ENCODE measurements at places on chromosomes 5 and 9.

DNA sequence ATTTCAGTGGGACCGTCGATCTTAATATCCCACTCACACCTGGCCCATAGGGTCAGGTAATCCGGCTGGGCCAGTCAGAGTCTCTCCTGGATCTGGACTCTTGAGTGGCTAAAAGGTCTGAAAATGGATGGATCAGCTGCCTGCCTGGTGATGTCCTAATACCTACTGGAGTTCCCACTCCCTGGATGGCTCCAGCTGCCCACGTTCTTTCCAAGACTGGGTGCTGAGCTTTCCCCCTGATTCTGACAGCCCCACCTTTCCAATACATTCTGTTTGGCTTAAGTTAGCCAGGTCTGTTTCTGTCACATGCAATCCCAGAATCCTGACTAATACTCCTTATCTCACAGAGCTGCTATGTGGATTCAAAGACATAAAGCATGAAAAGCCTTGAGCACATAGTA is 10.2 kb downstream of the SH3PXD2B start:
- DNase-seq, result no peak

GRCh38 chr5:154190595-154191304 is at the start of gene GALNT10:
GALNT10 (plus strand) TSS chr5:154190733; CDS start chr5:154190867, 134 bp downstream.
- no peak for DNase-seq

GRCh38 chr5:158470764-158471534 is 612.0 kb upstream of the CLINT1 start:
- DNase-seq, result no peak

- DNase-seq, result no peak
These were observed 504 bp upstream of the OTP start for GRCh38 chr5:77638763-77639671.

GRCh38 chr9:124357721-124358361 is 57.4 kb downstream of the PSMB7 start:
- no peak for DNase-seq

GRCh38 chr5:111147502-111147901 is 55.4 kb downstream of the WDR36 start:
- no peak for DNase-seq

DNA sequence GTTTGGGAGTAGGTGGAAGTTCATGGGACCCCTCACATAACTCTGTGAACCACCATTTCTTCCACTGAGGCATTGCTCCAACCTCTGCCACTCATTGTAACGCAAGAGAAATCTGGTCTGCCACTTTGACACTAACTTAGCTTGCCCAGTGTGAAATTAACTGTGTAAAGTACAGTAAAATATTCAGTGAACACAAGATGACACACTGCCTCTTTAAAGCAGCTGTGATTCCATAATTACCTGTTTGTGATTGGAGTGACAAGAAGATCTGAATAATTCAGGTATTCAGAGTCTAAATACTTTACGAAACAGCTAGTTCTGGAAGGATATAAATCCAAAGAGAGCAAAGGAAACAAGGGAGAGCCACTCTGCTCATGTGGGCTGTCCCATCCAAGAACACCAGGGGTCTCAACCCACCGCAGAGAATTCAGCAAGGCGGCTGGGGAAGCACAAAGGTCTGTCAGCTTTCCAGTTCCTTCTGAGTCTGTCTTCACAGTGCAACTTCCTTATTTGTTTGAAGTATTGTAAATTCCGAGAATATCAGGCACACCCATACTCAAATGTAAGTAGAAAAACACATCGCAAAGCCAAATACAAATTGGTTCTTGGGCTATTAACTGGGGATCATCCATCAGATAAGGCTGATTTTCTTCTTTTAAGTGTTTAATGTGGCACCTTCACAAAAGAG is 86.9 kb downstream of the GNAQ start:
- DNase-seq, result peak; percentile 46

- DNase-seq, result peak; percentile 49
These were observed 64.4 kb downstream of the FAM114A2 start for GRCh38 chr5:153974131-153974812.

- no peak for DNase-seq
These were observed 64.3 kb upstream of the PCA3 start for GRCh38 chr9:76699971-76700370.

- no peak for DNase-seq
These were observed 134.8 kb downstream of the CMYA5 start for GRCh38 chr5:79824444-79824843.

GRCh38 chr9:130530938-130531337 is 48.4 kb upstream of the FUBP3 start:
- no peak for DNase-seq

- DNase-seq, result no peak
These were observed 176.3 kb downstream of the MAN2A1 start for GRCh38 chr5:109866051-109866450.

- no peak for DNase-seq
These were observed 198.9 kb upstream of the SLC27A6 start for GRCh38 chr5:128766406-128766805.

DNA sequence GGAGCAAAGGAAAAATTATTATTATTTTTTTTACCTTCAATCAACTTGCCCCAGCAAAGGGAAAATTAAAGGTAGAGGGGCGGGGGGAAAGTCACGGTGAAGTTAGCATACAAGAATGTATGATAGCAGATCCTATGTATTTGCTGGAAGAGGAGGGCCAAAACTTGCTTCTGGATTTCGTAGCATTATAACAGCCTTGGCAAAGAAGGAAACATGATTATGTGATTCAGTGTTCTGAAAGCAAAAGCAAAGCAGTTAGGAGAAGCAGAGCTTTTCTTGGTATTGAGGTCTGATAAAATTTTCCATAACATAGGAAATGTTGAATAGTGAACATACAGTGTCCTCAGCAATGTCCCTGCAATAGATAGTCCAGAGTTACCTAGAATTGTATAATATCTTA is 32.4 kb downstream of the MAST4 start:
- no peak for DNase-seq

DNA sequence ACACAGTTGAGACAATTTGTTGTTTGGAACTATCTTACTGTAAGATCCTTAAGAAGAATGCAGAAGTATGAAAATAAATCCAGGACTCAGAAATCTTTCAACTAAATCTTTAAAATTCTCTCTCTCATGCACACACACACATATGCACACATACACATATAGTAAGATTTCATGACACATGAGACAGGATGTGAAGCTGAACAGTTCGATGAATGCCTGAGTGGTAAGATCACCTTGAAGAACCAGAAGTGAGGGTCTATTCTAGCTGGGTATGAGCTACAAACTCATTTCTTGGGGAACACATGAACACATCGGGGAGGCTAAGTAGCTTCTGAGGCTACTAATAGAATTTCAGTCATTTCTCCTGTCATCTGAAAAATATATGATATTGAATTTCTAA is 153.6 kb downstream of the TMC1 start:
- DNase-seq, result no peak

GRCh38 chr5:176169393-176170063 is 68.7 kb upstream of the SIMC1 start:
- DNase-seq, result no peak

GRCh38 chr5:124410539-124411488 is 335.6 kb downstream of the ZNF608 start:
- no peak for DNase-seq

- DNase-seq, result no peak
These were observed 41.7 kb downstream of the SEMA6A start for GRCh38 chr5:116532762-116533525.

DNA sequence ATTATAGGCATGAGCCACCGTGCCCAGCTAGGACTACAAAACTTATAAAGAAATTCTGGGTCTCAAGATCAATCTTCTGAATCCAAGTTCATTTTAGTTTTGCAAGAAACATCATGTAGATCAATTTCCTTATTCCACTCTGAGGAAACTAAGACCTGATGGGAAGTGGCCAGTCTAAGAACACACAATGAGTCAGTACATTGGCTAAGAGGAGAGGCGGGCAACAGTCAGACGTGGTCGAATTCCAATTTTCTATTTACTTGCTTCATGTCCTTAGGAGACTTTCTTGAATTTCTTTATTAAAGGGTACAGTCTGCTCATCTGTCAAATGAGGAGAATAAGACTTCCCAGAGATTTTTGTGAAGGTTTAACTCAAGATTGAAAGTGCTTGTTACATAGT is 432.1 kb upstream of the BRINP1 start:
- DNase-seq, result peak; percentile 25

DNA sequence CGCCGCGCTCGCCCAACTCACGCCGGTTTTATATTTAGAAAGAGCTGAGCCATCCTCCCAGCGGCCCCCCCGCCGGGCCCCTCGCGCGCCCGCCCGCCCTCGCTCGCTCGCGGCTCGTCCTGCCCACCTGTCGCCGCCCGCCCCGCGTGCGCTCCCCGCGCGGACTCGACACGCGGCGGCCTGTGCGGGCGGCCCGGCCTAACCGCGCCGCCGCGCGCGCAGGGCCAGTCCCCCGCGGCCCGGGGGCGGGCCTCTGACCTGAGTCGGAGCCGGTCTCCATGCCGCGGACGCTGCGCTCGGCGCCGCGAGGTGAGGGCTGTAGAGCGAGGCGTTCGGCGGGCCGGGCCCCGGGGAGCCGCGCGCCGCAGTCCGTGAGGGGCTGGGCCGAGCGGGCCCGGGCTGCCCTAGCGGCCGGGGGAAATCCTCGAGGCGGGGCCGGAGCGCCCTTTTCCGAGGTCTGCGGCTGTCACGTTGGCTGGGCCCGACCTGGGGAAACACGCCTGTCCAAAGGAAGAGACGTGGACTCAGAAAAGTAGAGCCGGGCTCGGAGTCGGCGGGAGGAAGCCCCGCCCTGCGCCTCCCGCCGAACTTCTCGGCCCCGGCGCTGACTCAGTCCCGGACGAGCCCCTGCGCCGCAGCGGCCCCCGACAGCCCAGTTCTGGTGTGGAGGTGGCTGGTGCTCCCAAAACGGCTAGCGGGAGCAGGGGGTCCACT is at the start of gene ECPAS:
Gene ECPAS (minus strand): TSS at position 526 of the 714 bp plus-strand sequence. CDS start 11,465 bp downstream, outside the sequence.
- DNase-seq, result peak; percentile 41

- no peak for DNase-seq
These were observed 15.5 kb downstream of the IRX4 start for GRCh38 chr5:1867114-1867814.

- no peak for DNase-seq
These were observed 158.2 kb downstream of the DENND1A start for GRCh38 chr9:123771690-123772089.

DNA sequence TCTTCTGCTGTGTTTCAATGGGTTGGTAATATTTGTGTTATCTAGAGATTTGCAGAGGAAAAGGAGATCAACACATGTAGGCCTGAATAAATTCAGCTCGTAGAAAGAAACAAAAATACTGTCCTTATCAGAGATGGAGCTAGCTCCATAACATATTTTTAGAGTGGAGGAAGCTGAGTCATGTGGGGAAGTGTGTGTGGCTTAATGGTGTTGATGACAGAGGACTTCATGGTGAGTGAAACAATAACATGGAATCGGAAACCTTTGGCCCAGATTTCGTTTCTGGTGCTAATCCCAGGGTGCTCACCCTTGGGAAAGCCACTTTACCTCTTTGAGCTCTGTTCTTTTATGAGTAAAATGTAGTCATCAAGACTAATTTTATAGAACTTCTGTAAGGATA is 825.0 kb downstream of the TLR4 start:
- DNase-seq, result peak; percentile 14

DNA sequence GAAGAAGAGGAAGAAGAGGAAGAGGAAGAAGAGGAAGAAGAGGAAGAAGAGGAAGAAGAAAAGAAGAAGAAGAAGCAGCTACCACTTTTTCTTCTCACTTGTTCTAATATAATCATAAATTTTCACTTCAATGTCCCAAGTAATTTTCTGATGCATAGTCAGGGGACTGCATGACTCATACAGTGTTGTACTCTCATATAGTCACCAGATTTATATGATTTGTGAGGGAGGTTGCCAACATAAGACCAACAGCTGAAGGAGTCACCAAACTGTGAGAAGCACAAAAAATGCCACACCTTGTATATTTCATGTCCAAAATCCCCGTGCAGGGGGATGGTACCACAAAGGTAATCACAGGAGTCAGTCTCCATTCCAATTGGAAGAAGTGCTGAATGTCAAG is 32.7 kb upstream of the DMRTA1 start:
- DNase-seq, result no peak

GRCh38 chr5:112217843-112218579 is 201.1 kb downstream of the EPB41L4A start:
- DNase-seq, result no peak

GRCh38 chr9:34690983-34691935 is at the start of gene CCL19:
CCL19 (minus strand) TSS chr9:34691276; CDS start chr9:34691139, 137 bp downstream.
- DNase-seq, result no peak

DNA sequence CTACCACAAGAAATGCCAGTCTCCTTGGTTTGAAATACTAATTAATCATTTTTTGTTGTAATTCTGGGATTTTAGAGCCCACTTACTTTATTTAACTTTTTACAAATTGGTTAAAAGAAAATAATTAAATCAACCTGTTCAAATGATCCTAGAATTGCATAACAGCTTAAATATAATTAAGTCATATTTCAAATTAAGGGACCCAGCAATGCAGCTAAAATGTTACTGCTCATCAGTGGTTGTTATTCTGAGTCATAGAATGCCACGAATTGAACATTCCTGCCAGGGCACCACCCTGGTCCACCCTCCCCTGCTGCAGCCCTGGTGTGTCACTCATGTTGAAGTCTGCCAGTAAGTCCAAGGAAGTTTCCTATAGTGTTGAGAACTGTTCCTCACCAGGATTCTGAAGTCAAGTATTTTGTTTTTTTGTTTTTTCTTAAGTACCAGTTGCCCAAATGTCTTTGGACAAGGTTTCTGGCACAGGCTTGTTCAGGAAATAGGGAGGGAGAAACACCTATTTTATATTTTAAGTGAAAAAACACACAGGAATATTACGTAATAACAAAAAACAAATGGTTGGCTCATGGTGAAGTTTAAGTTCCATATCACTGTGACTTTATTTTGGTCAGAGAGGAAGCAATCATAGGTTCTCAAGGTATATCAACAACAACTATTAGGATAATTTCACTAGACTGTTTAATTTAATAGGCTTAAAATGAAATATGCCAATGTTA is 4.3 kb upstream of the ITGA1 start:
- DNase-seq, result no peak

DNA sequence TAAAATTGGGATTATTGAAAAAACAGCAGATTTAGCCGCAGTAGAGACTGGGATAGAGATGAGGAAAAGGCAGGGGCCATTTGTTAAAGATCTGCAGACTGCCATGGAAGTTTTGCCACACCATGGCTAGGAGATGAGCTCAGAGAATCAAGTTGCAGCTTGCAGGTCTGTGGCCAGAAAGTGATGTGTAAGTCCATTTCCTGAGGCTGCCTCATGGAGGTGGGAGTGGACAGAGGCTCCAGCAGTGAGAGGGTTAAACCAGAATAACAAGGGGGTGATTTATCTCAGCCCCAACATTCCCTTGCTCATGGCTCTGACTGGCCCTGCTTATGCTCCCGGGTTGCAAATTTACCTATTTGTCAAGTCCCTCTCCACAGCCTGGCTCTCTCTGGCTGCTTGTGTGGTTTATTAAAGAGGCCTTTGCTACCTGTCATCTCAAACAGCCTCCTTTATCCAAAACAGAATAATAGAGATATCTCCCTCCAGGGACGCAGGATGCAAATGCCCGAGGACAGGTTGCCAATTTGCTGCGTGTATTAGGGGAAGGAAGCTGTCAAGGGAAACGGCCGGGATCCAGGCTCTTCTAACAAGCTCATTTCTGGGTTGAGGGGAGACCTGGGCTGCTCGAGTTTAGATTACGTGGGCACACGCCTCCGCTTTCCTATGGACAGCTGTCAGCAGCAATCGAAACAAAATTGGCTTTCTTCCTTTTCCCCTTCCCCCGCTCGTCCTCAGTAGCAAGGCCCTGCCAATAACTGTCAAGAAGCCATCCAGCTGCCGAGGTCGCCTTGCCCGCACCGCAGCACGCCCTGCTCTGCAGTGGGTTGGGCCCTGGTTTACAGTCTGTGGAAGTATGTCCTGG is 72.8 kb upstream of the PITX1 start:
- no peak for DNase-seq

GRCh38 chr9:113876151-113876992 is at the start of gene ZNF618:
ZNF618 (plus strand) TSS chr9:113876309; CDS start chr9:113876381, 72 bp downstream.
- DNase-seq, result peak; percentile 23

- DNase-seq, result peak; percentile 73
These were observed 599.8 kb upstream of the BRINP1 start for GRCh38 chr9:119968836-119969707.
